Naive thymus-derived CD8-positive, alpha-beta T cell (primary cell): ENCODE measurements at places on chromosomes 4 and X.

GRCh38 chr4:58325070-58325469, 1214.9 kb upstream of the IGFBP7 start:
- DNase-seq, result no peak

GRCh38 chr4:186725469-186726425, 2.1 kb upstream of the FAT1 start:
- DNase-seq, result no peak

- DNase-seq, result no peak
These were observed 219.1 kb downstream of the SHROOM3 start for GRCh38 chr4:76654084-76654483.

- peak; percentile 83 for DNase-seq
These were observed 40.6 kb downstream of the HADH start for GRCh38 chr4:108030332-108030731.

DNA sequence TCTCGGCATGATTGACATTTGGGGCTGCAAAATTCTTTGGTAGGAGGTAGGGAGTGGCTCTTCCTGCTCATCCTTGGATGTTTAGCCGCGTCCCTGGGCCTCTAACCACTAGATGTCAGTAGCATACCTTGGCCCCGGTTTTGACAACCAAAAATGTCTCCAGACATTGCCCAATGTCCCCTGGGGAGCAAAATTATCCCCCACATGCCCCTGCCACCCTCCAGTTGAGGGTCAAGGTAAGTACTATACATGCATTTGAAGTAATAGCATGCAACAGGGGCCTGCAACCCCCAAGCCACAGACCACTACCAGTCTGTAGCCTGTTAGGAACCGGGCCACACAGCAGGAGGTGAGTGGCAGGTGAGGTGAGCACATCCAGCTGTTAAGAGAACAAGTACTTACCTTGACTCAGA, 17.6 kb upstream of the KIAA1210 start:
- no peak for DNase-seq

DNA sequence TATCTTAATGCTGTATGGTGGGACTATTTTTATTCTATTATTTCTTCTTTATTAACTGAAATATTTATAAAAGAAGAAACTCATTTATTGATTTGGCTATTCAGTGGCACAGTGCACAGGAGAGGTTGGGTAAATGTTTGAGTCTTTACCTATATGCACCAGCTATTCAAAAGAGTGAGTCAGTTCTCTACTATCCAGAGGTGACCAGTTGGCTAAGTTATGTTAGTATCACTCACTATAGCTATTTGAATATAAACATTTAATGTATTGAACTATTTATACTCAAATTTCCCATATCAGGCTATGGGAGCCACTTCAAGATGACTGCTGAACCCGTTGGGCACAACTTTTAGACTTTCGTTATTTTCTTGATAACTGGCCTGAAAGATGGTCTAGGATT, 106.1 kb upstream of the VEGFC start:
- no peak for DNase-seq

DNA sequence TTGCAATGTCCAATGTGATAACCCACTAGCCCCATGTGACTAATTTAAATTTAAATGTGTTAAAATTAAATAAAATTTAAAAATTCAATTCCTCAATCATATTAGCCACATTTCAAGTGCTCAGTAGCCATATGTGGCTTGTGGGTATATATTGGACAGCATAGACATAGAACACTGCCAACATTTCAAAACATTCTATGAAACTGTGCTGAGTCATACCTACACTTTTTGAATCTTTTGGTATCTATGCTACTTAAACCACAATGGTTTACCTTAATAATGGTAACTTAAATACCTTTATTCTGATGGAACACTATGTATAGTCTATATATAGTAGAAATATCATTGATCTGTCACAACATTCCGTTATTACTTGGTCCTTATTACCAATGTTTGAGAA, 223.4 kb upstream of the ATOH1 start:
- DNase-seq, result no peak

GRCh38 chr4:25823632-25824031, 39.2 kb downstream of the SEL1L3 start:
- DNase-seq, result no peak

- DNase-seq, result no peak
These were observed 25.7 kb downstream of the EMCN start for GRCh38 chr4:100492129-100492528.

DNA sequence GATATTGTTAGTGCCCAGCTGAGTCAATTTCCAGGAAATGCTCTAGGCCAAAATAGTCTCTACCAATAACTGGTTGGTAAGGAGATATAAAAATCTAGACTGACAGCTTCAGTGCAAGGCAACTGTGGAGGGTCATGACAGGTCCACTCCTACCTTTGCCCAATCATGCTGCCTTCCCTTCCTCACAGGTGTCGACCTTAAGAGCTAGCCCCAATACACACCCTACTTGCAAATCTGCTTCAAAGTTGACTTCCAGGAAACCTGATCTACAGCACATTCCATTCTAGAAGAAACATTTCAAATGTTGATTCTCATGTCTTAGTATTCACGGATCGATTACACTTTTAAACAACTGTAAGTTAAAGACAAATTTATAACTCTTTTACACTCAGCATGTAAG, 1455.5 kb downstream of the TECRL start:
- no peak for DNase-seq

DNA sequence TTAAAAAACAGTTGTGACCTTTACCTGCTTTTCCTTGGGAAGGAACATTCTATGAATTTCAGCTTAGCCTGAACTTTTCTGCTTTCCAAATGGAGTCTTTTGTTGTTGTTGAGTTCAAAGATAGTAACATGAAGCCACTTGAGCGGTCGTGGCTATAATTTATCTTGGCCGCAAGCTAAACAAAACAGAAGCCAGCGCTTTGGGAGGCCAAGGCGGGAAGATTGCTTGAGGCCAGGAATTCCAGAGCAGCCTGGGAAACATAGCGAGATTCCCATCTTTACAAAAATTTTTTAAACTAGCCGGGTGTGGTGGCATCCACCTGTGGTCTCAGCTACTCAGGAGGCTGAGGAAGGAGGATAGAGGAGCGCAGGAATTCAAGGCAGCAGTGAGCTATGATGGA, 29.9 kb downstream of the TKTL1 start:
- DNase-seq, result no peak

- DNase-seq, result no peak
These were observed 25.6 kb downstream of the TXK start for GRCh38 chr4:48108309-48109073.

- DNase-seq, result no peak
These were observed 909 bp upstream of the PRKG2 start for GRCh38 chr4:81215931-81216330.

DNA sequence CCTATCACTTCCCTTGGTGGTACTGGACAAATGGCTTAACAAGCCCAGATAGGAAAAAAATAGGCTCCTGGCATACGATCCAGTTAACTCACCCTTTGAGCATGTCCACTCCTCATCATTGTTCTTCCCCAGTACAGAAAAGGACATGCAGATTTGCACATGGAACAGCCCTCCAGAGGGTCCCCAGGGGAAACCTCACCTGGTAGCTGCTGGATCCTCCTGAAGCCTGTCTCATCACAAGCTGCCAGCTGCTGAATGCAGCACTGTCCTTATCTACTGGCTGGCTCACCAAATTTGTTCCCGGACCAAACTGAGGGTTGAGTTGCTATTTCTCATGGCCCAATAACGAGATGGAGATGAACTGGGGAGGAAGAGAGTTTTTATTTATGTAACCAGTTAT, 49.4 kb downstream of the SERTM2 start:
- no peak for DNase-seq

GRCh38 chrX:47063179-47063578, 15.1 kb upstream of the RGN start:
- no peak for DNase-seq

- no peak for DNase-seq
These were observed 17.3 kb downstream of the PGAM4 start for GRCh38 chrX:77952173-77952572.

GRCh38 chr4:2591189-2591588, 54.7 kb downstream of the FAM193A start:
- no peak for DNase-seq

DNA sequence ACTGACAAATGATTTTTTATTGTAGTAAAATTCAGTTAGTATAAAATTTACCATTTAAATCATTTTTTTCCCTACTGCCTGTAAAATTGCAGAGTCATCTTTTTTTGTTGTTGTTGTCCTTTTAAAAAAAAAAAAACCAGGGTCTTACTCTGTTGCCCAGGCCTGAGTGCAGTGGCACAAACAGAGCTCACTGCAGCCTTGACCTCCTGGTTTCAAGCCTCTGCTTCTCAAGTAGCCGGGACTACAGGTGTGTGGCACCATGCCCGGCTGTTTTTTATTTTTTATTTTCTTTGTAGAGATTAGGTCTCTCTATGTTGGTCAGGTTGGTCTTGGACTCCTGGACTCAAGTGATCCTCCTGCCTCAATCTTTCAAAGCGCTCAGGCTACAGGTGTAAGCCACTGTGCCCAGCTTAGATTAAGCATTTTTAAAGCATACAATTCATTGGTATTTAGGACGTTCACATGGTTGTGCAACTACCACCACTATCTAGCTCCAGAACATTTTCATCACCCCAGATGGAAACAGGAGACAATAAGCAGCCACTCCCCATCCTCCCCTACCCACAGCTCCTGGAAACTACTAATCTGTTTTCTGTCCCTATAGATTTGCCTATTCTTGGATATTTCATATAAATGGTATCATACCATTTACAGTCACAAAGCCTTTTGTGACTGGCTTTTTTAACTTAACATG, 59.7 kb upstream of the PGRMC2 start:
- DNase-seq, result no peak
